ENCODE measurements at places on chromosomes 1 and 21. TPM values are rescaled to one million over a fixed set of nuclear protein-coding genes. Genes with fewer than 3 reads are reported as not detected.

DNA sequence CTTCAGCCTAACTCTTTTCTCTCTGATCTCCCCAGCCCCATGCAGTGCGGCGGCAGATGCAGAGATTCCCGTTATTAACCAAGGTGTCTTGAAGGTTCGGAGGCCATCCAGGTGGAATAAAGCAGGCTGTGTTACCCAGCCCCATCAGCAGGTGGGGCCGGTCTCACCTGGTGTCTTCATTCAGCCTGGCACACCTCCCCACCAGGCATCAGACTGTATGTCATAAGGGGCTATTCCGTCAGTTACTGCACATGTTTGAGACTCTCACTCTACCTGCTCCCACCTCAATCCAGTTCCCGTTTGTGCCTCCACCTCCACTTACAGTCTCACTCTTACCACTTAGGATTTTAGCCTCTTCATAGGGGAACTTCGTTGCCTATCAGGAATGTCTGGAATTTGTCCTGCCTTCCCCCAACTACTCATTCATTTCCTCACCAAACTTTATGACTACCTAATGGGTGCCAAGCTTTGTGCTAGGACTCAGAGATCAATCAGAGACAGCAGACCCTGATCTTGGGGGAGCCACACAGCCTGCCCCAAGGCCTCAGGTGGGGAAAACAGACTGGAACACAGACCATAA lies 170.2 kb downstream of the PLPP3 start:
- no peak for DNase-seq

GRCh38 chr1:36532810-36533401 lies 50.2 kb upstream of the CSF3R start:
- DNase-seq, result no peak

The CCDC185 gene
- total RNA-seq, result not detected

- DNase-seq, result no peak
Observed at GRCh38 chr21:43208561-43209332, 39.9 kb downstream of the CRYAA start.

- DNase-seq, result no peak
Observed at GRCh38 chr1:9246841-9247785, 12.5 kb downstream of the H6PD start.

DNA sequence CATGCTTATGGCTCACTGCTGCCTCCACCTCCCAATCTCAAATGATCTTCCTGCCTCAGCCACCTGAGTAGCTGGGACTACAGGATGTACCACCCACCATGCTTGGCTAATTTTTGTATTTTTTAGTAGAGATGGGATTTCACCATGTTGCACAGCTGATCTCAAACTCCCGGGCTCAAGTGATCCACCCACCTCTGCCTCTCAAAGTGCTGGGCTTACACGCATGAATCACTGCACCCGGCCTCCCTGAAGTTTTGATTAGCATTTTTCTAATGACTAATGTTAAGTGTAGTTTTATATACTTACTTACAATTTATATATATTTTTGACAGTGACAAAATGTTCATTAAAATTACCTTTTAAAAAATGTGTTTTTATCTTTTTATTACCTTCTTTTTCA lies 41.1 kb downstream of the ZNF678 start:
- no peak for DNase-seq

GRCh38 chr1:165497069-165498013 lies 46.5 kb upstream of the LRRC52 start:
- DNase-seq, result no peak

The TNFRSF9 gene
- total RNA-seq, result 146 TPM

GRCh38 chr1:8009043-8010002 lies 16.8 kb downstream of the ERRFI1 start:
- no peak for DNase-seq

- no peak for DNase-seq
Observed at GRCh38 chr1:176694713-176695112, 231.7 kb downstream of the PAPPA2 start.

- DNase-seq, result no peak
Observed at GRCh38 chr1:187264995-187265602, 436.4 kb downstream of the PLA2G4A start.

DNA sequence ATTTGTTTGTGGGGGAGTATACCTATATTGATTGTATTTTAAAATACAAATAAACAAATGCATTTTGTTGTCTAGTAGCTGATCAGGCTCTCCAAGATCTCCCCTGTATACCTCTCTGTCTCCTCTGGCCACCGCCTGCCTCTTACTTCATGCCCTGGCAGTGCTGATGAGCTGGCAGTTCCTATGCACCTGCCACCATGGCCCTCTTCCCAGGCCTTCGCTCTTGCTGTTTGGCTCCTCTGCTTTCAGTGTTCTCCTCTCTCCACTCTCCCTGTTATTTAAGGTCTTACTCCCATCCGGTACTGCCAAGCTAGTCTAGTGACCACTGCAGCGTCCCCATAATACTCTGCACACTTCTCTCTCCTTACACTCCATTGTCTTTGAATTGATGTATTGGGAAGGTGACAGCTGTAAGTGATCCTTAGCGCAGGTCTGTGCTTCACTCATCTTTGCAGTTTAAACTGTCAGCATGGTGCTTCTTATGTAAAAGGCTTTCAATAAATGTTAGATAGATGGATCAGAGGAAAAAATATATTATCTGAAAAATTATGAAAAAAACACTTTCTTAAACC lies 88.1 kb upstream of the ATP1A1 start:
- no peak for DNase-seq

DNA sequence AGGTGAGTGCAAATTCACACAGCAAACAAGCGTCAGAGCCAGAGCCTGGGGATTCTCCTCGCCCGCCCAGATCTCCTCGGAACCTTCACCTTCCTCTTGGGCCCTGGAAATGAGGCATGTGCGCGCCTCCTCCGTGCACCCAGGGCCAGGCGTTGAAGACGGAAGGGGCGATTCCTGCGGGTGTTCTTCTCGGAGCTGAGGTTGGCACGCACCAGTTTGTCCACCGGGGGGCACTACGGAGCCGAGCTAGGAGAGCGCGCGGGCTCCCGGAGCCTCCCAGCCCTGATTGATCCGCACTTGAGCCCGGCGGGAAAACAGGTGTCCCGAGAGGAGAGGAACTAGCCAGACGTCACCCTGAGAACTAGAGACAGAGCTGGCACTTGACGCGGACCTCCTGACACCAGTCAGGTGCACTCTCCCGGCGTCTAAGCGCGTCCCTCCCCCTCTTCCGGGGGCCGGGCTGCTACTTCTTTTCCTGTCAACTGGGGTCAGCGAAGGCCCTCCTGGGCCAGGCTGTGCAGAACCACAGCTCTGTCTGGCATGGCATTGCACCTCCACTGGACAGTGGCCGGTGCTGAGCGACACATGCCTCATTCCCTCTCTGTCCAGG lies 18.3 kb upstream of the SERINC2 start:
- DNase-seq, result peak; percentile 79

The ADAMTS4 gene
- 2.5 TPM for total RNA-seq

- no peak for DNase-seq
Observed at GRCh38 chr1:225554216-225554812, 98.6 kb downstream of the ENAH start.

The CR1L gene
- total RNA-seq, result not detected

DNA sequence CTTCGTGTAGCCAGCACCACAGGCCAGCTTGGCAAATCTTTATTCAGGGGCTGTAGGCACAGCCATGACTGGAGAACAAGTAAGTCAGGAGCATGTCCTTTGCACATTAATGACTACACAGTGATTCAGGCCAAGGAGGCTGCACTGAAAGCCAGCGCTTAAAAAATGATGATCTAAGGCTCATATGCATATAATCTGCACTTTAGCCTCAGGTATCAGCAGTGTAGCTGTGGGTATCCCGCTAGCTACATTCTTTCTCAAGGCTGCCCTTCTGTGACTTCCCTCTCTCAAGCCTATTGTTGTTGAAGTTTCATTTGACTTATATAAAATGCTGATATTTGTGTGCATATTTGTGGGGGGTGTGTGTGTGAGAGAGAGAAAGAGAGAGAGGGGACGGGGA lies 62.6 kb upstream of the RGL1 start:
- no peak for DNase-seq

DNA sequence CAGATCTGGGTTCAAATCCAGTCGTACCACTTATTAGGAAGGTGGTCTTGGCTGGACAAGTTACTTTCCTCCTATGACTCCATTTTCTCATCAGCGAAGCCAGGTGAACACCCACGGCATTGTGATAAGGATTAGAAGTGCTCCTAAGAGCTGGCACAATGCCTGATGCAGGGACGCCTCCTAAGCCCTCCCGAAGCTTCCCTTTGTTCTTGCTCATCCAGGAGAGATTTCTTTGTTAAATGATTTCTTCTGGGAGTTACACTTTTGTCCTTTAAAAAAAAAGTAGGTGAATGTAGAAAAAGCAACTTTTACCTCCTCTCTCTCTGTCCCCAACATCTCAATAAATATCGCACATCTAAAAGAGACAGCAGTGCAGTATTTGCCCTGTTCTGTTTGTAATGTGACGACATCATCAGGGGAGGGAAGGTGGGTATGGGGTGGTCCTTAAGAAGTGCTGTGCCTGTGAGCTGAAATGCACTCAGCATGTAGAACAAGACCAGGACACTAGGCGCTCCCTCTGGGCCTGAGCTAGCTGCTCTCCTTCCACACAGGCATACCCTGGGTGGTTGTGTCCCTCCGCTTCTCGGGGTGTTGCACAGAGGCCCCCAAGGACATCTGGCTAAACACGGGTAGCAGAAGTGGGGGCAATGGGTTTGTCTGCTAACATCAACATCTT lies 43.9 kb downstream of the SUSD4 start:
- no peak for DNase-seq

- DNase-seq, result no peak
Observed at GRCh38 chr1:96552451-96552850, 169.1 kb upstream of the PTBP2 start.

DNA sequence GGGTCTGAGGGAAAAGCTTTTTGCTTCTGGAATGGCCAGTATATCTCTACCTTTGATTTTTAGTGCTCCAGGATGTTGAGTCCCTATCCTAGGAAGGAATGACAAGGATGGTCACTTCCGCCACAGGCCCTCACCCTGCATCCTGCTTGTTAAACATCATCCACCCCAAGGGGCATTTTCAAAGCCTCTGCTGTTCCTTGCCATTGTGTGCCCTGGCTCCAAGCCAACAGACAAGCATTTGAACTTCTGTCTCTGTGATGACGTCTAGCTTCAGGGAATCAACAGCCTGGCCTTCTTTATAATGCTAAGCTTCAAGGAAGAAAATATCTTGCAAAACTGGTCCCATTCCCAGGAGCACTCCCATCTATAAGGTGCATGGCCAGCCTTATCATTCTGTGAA lies 12.3 kb upstream of the JAM2 start:
- DNase-seq, result no peak

DNA sequence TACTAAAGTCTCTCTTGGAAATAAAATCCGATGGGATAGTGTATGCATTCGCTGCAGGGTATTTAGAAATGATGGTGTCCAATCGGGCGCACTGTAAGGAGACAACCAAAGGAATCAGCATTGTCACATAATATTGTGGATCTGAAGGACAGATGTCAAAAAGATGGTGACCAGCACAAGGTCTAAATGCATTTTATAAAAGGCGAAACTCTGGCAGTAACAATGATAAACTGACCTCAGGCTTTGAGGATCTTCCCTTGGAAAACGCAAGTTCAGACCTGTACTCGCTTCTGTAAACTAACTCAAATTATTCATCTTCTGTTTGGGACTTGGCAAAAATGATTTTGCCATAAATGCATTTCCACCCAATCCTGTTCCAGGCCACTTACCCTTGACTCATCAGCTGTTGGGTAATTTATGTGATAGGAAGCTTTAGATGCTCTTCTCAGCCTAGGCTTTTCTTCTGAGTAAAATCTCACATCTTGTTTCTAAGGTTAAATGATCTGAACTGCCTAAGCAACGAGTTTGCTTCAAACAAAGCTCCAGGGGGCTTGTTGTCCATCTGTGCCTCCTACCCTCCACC lies 33.8 kb downstream of the STPG1 start:
- DNase-seq, result no peak

DNA sequence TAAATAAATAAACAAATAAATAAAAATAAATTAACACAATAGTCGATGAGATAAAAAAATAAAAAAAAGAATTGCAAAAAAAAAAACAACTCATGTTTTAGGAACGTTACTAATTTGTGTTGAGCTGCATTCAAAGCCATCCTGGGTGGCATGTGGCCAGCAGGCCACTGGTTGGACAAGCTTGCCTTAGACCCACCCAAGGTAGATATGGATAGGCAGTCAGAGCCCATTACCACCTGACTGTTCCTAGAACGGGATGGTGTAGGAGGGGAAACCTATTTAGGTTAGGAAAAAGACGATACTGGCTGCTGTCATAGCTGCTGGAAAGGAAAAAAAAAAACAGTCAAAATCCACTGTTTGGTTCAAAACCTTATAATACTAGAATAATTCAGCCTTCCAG lies 40.8 kb downstream of the HTR6 start:
- DNase-seq, result no peak

DNA sequence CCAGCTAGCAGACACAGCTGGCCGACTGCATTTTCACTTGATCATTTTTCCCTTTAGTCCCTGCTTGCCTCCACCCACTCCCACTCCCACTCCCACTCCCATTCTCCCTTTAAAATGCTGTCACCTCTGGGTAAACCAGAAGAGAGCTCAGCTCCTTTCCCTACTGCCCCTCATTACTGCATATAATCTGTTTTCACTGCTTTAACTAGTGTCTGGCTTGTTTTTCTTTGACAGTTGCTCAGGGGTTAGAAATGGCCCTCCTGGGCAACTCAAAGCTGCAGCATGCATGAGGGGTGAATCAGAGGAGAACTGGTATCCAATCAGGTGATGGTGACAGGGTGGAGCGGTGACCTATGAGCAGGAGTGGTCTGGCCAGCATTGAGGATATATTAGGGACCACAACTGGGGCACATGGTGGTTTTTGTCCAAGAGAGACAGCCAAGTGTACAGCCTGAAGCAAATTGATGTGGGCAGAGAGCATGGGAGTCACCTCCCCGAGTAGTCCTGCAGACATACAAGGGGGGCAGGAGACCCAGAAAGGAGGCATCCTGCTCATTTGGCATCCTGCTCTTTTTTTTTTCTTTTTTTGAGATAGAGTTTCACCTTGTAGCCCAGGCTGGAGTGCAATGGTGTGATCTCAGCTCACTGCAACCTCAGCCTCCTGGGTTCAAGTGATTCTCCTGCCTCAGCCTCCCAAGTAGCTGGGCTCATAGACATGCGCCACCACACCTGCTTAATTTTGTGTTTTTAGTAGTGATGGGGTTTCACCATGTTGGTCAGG lies 42.6 kb upstream of the SRSF10 start:
- DNase-seq, result no peak

DNA sequence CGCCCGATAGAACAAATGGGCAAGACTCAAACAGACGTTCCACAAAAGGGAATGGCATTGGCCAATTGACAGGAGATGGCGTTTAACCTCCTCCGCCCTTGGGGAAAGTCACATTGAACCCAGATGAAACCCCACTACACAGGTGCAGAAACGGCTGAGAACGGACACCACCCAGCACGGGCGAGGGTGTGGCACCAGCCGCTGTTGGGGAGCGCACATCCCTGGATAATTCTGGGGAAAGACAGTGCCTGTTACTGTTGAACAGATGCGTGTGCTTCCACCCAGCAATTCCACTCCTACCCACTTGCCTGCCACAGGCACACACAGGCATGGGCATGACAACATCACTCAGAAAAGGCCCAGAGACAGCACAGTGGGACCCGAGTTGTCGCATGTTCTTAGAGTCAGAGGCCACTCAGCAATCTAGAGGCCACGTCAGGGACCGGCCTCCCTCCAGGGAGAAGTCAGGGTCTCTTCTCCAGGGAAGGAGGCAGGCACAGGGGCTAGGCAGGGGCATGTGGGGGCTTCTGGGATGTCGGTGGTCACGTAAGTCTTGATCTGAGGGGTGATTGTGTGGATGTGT lies 15.2 kb downstream of the PRXL2B start:
- no peak for DNase-seq

The CLDN17 gene
- total RNA-seq, result not detected
